ENCODE measurements at places on chromosomes 4 and X. TPM values are rescaled to one million over a fixed set of nuclear protein-coding genes. Genes with fewer than 3 reads are reported as not detected.

The LAGE3 gene
- total RNA-seq: 18.0 TPM

DNA sequence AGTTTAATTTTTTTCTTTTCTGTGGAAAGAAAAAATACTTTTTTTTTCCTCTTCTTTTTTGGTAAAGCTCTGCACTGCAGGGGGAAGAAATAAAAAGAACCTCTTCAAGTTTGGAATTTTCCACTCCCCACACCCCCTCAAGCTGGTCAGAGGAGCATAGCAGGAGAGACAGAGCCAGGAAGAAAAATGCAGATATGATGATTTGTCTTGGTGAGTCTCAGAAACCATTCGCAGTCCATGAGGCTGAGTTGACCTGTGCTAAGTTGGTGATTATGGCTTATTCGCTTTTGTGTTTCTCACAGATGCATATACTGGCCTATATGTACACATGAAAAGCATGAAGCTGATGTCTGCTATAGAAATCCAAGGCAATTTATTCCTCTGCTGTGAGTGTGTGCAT, 205.9 kb downstream of the LDB2 start:
- no peak overlapping the region for H3K4me3 ChIP-seq
- H3K4me1 ChIP-seq: peaks cover 30% of the 10 kb centered on the region
- no peaks in the 10 kb centered on the region for H3K36me3 ChIP-seq
- no peak for DNase-seq
- H3K27me3 ChIP-seq: no peaks in the 10 kb centered on the region

DNA sequence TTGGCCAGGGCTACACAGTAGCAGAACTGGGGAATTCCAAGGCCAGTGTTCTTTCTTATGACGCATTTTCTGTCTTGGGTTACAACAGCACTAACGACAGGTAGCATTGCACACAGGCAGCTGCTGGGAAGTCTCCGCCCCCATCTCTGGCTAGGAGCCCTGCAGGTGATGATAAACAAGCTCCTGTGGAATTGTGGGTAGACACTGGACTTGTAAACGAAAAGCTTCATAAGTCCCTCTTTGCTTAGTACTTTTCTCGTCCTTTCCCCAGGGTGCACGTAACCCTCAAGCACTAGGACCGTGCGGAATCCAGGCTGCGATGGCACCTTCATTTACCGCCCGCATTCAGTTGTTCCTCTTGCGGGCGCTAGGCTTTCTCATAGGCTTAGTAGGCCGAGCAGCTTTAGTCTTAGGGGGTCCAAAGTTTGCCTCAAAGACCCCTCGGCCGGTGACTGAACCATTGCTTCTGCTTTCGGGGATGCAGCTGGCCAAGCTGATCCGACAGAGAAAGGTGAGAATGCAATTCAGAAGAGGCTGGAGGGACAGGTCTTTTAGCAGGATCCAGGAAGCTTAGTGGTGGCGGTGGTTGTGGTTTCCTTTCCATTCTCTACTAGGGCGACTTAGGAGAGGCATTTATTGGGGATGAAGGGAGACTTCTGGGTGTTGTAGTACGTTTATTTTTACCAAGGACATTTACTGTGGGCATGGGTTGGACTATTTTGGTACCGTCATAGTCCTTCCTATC, at the start of gene FAAH2:
TSS of gene FAAH2 (plus strand) at position 200 of the 745 bp plus-strand sequence. CDS start at position 320, 120 bp downstream.
- H3K27me3 ChIP-seq: no peaks in the 10 kb centered on the region
- H3K27ac ChIP-seq: no peak within 1 kb of the TSS
- no peak for DNase-seq
- H3K36me3 ChIP-seq: no peaks in the 10 kb centered on the region
- peak within 1 kb of the TSS; percentile 53 for H3K4me3 ChIP-seq

- H3K27me3 ChIP-seq: no peaks in the 10 kb centered on the region
- no peak for DNase-seq
- no peaks in the 10 kb centered on the region for H3K36me3 ChIP-seq
- H3K4me3 ChIP-seq: no peak overlapping the region
- H3K4me1 ChIP-seq: no peaks in the 10 kb centered on the region
Measured at GRCh38 chrX:42797651-42798269, 19.8 kb upstream of the PPP1R2C start.

The FHDC1 gene
- 0.38 TPM for total RNA-seq

DNA sequence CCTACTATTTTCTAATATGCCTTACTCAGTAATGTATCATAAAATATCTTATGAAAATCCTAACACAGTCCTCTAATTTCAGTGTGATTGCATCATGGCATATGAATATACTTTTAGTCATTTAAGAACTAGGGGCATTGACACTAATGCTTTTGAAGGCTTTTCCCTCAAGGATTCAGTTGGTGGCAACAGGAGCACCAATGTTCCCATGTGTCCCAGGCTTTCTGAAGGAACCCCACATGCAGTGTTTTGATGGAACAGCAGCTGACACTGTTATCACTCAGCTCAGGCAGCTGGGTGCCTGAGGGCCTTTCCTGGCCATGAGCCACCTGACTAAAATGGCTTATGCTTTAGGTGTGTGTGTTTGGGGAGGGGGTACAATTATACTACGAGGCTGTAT, 348.3 kb downstream of the ARHGAP24 start:
- peak overlapping the region; percentile 29 for H3K27ac ChIP-seq
- H3K27me3 ChIP-seq: no peaks in the 10 kb centered on the region
- H3K36me3 ChIP-seq: no peaks in the 10 kb centered on the region
- DNase-seq: no peak
- no peak overlapping the region for H3K4me3 ChIP-seq

The ODAM gene
- total RNA-seq: not detected

The FRAS1 gene
- total RNA-seq: 1.4 TPM

DNA sequence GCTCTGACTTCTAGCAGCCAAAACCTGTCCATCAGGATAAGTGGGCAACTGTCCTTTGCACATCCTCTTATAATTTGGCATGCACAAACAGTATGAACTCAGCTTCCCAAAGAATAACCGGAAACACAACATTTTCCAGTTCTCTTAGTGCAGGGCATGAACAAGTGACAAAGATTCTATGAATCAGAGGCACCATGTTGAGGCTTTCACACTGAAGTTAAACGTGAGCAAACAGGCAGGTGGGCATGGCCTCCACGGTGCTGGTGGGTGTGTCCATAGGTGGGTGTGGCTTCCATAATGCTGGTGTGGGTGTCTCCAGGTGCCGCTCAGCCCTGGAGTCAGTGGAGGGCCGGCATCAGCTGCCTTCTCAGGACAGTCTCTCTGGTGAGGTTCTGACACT, 196.5 kb downstream of the SMIM20 start:
- peaks cover 24% of the 10 kb centered on the region for H3K27me3 ChIP-seq
- no peak overlapping the region for H3K27ac ChIP-seq
- DNase-seq: no peak
- no peak overlapping the region for H3K4me3 ChIP-seq
- no peaks in the 10 kb centered on the region for H3K36me3 ChIP-seq
- H3K4me1 ChIP-seq: peaks cover 9% of the 10 kb centered on the region

DNA sequence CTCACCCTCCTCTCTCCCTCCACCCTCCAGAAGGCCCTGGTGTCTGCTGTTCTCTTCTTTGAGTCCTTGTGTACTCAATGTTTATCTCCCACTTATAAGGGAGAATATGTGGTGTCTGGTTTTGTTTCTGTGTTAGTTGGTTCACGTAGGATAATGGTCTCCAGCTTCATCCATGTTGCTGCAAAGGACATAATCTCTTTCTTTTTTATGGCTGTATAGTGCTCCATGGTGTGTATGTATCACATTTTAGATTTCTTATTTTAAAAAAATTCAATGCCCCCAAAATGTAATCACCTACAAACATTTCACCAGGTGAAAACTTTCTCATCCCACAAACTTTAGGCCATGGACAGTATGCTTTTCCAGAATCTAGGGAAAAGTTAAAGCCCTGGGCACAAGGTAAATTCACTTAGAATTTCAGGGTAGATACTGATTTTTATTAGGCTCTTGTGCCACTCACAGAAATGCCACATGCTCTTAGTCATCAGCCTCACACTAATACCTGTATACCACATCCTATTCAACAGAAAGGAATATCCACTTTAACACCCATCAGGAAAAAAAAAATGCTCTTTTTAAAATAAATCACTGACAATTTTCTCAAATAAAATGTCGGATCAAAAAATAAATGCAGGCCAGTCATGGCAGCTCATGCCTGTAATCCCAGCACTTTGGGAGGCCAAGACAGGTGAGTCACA, 104.8 kb upstream of the ENPP6 start:
- DNase-seq: no peak
- H3K36me3 ChIP-seq: no peaks in the 10 kb centered on the region
- no peak overlapping the region for H3K27ac ChIP-seq
- no peaks in the 10 kb centered on the region for H3K4me1 ChIP-seq
- no peak overlapping the region for H3K4me3 ChIP-seq

DNA sequence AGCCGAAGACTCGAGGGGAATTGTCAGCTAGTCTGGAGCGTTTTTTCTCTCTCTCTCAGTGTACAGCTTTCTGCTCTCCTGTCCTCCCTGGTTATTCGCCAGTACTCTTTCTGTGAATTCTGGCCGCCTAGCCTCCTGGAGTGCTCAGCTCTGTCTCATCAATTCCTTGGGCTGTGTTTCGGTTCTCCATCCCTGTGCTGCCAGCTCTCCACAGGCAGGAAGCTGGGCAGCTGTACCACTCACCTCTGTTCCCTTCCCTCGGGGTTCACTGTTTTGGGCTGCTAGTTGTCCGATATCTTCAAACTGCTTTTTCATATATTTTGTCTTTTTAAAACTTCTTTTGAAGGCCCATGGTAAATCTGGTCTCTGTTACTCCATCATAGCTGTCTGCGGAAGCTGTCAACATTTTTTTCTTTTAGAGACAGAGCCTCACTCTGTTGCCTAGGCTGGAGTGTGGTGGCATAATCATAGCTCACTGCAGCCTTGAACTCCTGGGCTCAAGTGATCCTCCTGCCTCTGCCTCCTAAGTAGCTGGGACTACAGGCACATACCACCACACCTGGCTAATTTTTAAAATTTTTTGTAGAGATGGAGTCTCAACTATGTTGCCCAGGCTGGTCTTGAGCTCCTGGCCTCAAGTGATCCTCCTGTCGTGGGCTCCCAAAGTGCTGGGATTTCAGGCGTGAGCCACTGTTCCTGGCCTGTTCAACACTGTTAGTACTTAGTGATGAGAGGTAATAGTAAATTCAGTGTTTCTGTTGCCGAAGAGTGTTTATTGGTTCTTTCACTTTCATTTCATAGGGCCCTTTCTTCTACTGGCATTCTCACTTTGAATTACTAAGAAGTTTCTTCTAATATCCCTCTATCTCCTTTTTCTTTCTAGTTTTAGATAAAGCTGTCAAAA, 18.6 kb downstream of the ZCCHC4 start:
- no peaks in the 10 kb centered on the region for H3K27me3 ChIP-seq
- peaks cover 10% of the 10 kb centered on the region for H3K4me1 ChIP-seq
- no peak overlapping the region for H3K27ac ChIP-seq
- DNase-seq: no peak
- peak overlapping the region; percentile 9 for H3K4me3 ChIP-seq

The FBXL5 gene
- total RNA-seq: 91.6 TPM

The HTRA3 gene
- total RNA-seq: 119 TPM

The DGKK gene
- not detected for total RNA-seq

GRCh38 chrX:149467461-149467860, 37.6 kb downstream of the IDS start:
- no peak overlapping the region for H3K4me3 ChIP-seq
- H3K4me1 ChIP-seq: no peaks in the 10 kb centered on the region
- H3K36me3 ChIP-seq: no peaks in the 10 kb centered on the region
- H3K27ac ChIP-seq: no peak overlapping the region
- no peak for DNase-seq
- H3K27me3 ChIP-seq: no peaks in the 10 kb centered on the region

DNA sequence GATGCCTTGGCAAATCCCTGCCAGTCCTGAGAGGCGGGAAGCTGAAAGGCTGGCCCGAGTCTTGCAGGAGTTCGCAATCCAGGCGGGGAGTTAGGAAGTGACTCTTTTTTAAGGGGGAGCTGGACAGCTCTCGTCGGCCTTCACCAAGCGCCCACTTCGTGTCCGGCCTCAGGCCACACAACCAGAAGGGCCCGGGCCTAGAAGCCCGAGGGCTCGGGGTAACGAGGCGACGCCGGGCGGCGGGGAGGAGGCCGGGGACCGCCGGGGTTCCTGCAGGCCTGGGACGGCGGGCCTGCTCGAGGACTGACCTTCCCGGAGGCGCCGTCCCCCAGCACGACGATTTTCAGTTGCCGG, 395 bp downstream of the RAB28 start:
- no peaks in the 10 kb centered on the region for H3K36me3 ChIP-seq
- DNase-seq: no peak
- peak overlapping the region; percentile 89 for H3K4me3 ChIP-seq
- peaks cover 12% of the 10 kb centered on the region for H3K27me3 ChIP-seq
- H3K27ac ChIP-seq: peak overlapping the region; percentile 93

GRCh38 chr4:53057679-53058078, 195.6 kb downstream of the RASL11B start:
- H3K27ac ChIP-seq: peak overlapping the region; percentile 51
- DNase-seq: no peak

The KLKB1 gene
- total RNA-seq: 0.74 TPM

The GABRG1 gene
- total RNA-seq: not detected

The PPP2R3B gene
- 170 TPM for total RNA-seq

- H3K36me3 ChIP-seq: no peaks in the 10 kb centered on the region
- no peak overlapping the region for H3K4me3 ChIP-seq
- H3K27ac ChIP-seq: no peak overlapping the region
- H3K4me1 ChIP-seq: no peaks in the 10 kb centered on the region
- DNase-seq: no peak
- H3K27me3 ChIP-seq: no peaks in the 10 kb centered on the region
Measured at GRCh38 chrX:13177921-13178566, 133.6 kb upstream of the FAM9C start.

The RAB39B gene
- total RNA-seq: 0.11 TPM

DNA sequence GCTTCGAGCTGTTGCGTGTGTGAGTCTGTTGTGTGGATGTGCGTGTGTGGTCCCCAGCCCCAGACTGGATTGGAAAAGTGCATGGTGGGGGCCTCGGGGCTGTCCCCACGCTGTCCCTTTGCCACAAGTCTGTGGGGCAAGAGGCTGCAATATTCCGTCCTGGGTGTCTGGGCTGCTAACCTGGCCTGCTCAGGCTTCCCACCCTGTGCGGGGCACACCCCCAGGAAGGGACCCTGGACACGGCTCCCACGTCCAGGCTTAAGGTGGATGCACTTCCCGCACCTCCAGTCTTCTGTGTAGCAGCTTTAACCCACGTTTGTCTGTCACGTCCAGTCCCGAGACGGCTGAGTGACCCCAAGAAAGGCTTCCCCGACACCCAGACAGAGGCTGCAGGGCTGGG, 8.4 kb downstream of the SLC6A8 start:
- H3K27ac ChIP-seq: no peak overlapping the region
- no peak overlapping the region for H3K4me3 ChIP-seq
- peaks cover 40% of the 10 kb centered on the region for H3K4me1 ChIP-seq

GRCh38 chrX:21840193-21840545, 752 bp downstream of the MBTPS2 start:
- H3K4me3 ChIP-seq: peak overlapping the region; percentile 80
- no peak for DNase-seq
- peaks cover 10% of the 10 kb centered on the region for H3K36me3 ChIP-seq
- peaks cover 14% of the 10 kb centered on the region for H3K4me1 ChIP-seq

DNA sequence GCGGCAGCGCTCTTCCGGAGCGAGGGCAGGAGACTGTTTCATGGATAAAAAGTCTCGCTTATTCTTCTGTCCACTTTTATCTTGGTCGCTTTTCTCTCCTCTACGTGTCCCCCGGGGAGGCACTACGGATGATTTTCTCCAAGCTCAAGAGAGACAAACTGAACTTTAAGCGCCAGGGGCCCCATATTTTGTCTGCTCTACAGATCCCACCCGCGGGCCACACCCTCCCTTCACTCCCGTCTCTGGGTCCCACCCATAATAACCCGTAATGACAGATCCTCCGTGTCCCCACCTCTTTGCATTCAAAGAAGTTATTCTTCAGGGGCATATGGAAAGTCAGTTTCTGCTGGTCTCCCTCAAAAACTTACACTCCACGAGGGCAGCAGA, at the start of gene CORIN:
TSS of gene CORIN (minus strand) at position 160 of the 387 bp plus-strand sequence. CDS start at position 42, 118 bp downstream.
- peaks cover 42% of the 10 kb centered on the region for H3K4me1 ChIP-seq
- no peak for DNase-seq
- H3K36me3 ChIP-seq: peaks cover 7% of the 10 kb centered on the region
- H3K4me3 ChIP-seq: peak within 1 kb of the TSS; percentile 74
- no peaks in the 10 kb centered on the region for H3K27me3 ChIP-seq

The SHOX gene
- not detected for total RNA-seq
